ENCODE measurements at places on chromosomes 1 and 21.

GRCh38 chr1:227127891-227128290 is 187.8 kb downstream of the COQ8A start:
- DNase-seq: no peak

- peak; percentile 34 for DNase-seq
Measured at GRCh38 chr1:196660852-196661251, 9.0 kb downstream of the CFH start.

GRCh38 chr1:108533351-108534083 is 26.4 kb upstream of the EEIG2 start:
- peak; percentile 42 for DNase-seq

GRCh38 chr1:190475421-190476141 is 2.1 kb downstream of the BRINP3 start:
- no peak for DNase-seq

GRCh38 chr21:19776076-19776475 is 1222.1 kb upstream of the NCAM2 start:
- DNase-seq: no peak

GRCh38 chr1:10564063-10564462 is 89.3 kb downstream of the PEX14 start:
- no peak for DNase-seq

GRCh38 chr1:113610372-113610771 is 148.9 kb downstream of the PHTF1 start:
- no peak for DNase-seq

DNA sequence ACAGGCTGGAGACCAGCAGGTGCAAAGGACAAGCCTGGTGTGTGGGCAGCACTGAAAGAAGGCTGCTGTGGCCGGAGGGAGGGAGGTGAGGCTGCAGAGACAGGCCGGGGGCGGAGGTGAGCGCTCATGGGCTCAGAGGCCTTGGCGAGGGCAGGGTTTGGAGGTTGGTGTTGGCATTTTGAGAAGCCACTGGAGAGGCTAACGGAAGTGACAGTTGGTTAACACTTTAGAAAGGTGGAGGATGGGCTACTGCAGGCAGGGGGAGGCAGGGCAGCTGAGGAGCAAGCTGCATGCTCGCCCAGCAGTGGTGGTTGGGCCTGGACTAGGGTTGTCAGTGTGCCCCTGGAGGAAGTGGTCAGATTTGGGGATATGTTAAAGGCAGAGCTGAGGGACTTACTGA is 37.5 kb downstream of the QSOX1 start:
- no peak for DNase-seq

DNA sequence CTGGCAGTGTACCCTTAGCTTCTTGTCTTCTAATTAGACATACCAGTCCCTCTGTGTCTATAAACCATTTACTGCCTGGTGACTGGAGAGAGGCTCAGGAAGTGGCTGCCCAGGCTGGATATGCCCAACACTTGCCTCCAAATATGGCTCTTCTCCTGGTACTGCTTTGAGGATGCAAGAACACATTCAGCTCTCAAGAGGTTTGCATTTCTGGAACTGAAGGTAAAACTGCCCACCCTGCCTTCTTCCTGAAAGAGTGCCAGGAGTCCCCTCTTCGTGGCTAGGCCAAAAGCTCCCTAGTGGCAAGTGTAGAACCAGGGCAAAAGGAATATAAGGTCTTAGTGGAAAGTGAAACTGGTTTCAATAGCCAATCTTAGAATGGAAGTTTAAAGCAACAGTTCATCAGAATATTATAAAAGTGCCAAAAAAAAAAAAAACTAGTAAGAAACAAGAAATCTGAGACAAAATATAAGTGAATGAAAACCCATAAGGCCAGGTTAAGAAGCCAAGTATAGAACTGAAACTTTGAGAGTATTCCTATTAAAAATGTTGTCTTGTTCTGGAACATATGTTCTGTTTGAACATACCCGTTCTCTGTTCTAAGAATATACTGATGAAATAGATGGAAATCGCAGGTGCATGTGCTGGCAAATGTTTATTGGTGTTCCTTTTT is 77.2 kb upstream of the CTTNBP2NL start:
- DNase-seq: no peak

DNA sequence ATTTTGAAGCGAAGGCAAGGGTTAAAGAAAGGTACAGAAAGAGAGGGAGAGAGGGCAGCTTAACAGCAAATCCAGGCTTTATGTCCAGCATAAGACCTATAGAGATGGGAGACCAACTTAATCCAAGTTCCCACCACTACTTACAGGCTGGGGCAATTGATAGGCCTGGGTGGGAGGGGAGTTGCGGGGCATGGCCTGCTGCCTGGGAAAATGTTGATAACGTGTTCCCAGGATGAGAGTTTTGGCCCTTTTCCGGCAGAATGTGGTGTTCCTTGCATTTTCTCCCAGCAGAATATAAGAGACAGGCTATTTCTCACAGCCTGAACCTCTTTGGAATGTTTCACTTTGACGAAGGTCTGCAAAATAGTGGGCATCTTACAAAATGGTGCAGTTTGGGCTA is 34.9 kb upstream of the PLA2G5 start:
- DNase-seq: no peak

GRCh38 chr1:15005116-15005515 is 148.4 kb upstream of the TMEM51 start:
- DNase-seq: no peak

GRCh38 chr1:205473475-205473874 is 17.6 kb upstream of the BLACAT1 start:
- no peak for DNase-seq

DNA sequence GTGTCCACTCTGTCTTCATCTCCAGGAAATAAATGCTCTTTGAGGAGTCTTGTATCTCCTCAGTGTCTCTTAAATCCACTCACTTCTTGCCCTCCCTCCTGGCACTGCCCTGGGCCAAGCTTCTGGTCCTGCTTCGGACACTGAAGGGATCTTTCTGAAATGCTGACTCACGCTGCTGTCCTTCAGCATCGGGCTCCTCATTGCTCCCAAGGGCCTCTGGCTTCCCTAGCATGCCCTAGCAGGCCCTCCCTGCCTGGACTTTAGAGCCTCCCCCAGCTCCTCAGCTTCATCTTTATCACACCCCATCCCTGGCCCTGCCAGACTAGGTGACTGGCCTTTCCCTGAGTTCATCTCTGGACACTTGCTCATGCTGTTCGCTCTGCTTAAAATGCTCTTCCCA is 96.6 kb downstream of the FOXD2 start:
- no peak for DNase-seq

GRCh38 chr1:109264379-109264755 is 15.0 kb downstream of the CELSR2 start:
- DNase-seq: no peak

- DNase-seq: no peak
Measured at GRCh38 chr1:233863901-233864545, 40.5 kb upstream of the SLC35F3 start.

GRCh38 chr1:63917571-63918417 is 144.0 kb downstream of the ROR1 start:
- DNase-seq: no peak

DNA sequence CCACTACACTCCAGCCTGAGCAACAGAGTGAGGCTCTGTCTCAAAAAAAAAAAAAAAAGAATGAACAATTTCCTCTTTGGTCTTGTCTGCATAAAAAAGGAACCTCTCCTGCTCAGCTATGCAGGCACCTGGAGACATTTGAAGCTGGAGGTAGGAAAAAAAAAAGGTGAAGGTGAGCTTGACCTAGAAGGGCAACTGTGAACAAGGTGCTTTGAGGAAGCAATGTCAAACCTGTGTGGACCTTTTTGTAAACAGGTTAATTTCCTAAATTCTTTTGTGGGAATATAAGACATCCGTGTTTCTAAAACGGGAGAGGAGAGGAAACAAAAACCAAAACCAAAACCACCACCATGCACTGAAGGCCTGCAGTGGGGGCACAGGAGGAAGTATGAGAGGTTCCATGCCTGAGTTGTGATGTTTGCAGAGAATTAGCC is 77.5 kb downstream of the SLC45A1 start:
- no peak for DNase-seq

- DNase-seq: no peak
Measured at GRCh38 chr1:197958438-197959305, 41.5 kb downstream of the LHX9 start.

DNA sequence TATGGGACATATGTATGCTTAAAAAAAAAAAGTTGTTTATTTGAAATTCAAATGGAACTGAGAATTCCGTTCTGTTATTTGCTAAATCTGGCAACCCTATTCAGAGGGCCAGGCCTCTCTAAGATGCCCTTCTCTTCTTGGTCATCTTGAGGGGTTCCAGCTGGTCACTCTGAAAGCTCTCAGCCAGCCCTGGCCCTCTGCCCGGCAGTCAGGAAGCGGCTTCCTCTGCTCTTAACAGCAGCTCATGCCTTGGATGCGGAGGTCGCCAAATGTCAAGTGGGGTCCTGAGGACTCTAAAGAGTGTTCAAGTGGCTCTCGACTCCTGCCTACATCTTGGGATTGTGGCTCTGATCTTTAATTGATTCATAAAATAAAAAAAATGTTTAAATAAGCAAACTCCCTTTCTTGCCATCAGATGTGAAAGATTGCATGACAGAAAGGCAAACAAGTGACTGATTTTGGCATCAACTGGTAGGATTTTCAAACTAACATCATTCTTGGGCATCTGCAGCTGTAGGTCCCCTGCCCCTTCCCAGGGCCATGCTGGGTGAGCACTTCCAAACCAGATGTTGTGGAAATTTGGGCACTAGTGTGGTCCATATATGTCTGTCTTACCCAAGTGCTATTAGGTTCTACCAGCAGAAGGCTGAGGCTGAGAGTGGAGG is 130.8 kb downstream of the PRDM2 start:
- no peak for DNase-seq

DNA sequence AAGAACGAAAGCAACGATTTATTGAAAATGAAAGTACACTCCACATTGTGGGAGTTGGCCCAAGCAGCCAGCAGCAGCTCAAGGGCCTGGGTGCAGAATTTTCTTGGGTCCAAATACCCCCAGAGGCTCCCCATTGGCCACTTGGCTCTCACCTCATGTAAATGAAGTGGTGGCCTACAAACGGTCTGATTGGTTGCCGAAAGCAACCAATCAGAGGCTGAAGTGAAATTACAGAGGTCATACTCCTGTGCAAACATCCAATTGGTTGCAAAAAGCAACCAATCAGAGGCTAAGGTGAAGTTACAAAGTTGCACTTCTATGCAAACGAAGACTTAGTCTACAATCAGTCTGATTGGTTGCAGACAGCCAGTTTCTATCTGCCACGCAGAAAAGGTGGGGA is 31.9 kb downstream of the FAM163A start:
- DNase-seq: no peak

- DNase-seq: no peak
Measured at GRCh38 chr1:8061673-8062386, 35.7 kb upstream of the ERRFI1 start.

DNA sequence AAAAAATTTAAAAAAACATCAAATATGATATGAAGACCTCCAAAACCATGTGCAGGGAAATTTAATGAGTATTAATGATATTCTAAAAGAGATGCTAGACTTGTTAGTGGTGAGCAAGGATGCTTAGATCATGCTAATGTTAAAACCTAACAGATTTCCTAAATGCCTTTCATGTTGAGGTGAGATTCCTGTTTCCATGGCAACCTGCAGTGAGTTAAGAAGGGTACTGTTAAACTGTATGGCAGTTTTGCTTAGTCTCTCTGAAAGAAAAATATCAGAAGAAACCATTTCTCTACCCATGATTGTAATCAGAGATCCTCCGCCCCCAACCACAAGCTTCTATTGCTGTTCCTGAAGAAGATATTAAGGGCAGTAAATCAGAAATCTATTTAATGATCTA is 321.6 kb upstream of the LRRC7 start:
- DNase-seq: no peak

GRCh38 chr1:40749817-40750216 is 33.8 kb upstream of the KCNQ4 start:
- DNase-seq: no peak

DNA sequence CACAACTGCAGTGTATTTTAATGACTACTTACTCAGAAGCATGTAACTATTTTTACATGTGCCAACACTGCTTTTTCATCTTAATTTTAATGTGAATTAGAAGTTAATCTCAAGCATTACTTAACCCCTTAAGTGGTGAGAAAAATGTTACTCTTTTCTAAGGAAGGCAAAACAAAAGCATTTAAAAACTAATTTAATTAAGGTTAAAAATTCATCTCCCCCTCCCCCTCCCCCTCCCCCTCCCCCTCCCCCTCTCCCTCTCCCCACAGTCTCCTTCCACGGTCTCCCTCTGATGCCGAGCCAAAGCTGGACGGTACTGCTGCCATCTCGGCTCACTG is 27.4 kb upstream of the HP1BP3 start:
- no peak for DNase-seq

GRCh38 chr1:243726806-243727502 is 123.1 kb downstream of the AKT3 start:
- no peak for DNase-seq

GRCh38 chr1:116164604-116165368 is 53.6 kb downstream of the MAB21L3 start:
- no peak for DNase-seq

DNA sequence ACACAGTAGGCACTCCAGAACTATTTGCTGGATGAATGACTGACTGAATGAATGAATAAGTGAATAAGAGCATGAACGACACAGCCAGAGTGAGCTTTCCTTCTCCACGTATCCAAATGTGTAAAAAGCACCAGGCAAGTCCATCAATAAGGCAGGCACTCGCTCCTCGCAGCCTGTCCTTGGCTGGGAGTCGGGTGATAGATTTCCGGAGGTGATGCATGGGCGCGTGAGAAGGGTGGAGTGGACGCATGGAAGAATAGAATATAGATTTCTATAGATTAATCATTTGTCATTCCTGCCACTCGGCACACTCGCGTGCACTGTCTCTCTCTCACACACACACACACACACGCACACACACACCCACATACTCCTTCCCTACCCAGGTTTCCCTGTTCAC is 164.3 kb upstream of the ZC3H12A start:
- no peak for DNase-seq

- DNase-seq: no peak
Measured at GRCh38 chr21:38777531-38777930, 28.2 kb upstream of the ETS2 start.

- DNase-seq: peak; percentile 87
Measured at GRCh38 chr1:205591522-205592351, 40.1 kb downstream of the ELK4 start.

DNA sequence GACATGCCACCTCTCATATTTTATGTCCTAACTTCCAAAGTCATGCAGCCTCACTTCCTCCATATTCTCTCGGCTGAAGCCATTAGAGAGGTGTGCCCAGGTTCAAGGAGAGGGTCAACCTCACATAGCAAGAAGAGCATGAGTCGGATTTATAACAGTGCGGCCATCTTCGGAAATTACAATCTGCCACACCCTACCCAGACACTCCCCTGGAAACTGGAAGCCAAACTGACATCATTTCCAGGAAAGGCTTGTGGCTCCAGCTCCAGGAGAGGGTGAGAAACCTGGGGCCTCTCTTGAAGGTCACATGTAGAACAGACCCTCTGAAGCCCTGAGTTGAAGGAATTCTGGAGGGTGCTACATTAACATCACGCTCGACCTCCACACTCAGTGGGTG is 73.5 kb downstream of the RRAGC start:
- no peak for DNase-seq

GRCh38 chr1:4734791-4735190 is 80.4 kb downstream of the AJAP1 start:
- DNase-seq: no peak

GRCh38 chr1:83103341-83103740 is 895.6 kb downstream of the TTLL7 start:
- DNase-seq: no peak

GRCh38 chr21:28337315-28337714 is 655.4 kb downstream of the LTN1 start:
- DNase-seq: peak; percentile 6
